Skeletal muscle cell (primary cell): ENCODE measurements at places on chromosomes 16 and 17.

DNA sequence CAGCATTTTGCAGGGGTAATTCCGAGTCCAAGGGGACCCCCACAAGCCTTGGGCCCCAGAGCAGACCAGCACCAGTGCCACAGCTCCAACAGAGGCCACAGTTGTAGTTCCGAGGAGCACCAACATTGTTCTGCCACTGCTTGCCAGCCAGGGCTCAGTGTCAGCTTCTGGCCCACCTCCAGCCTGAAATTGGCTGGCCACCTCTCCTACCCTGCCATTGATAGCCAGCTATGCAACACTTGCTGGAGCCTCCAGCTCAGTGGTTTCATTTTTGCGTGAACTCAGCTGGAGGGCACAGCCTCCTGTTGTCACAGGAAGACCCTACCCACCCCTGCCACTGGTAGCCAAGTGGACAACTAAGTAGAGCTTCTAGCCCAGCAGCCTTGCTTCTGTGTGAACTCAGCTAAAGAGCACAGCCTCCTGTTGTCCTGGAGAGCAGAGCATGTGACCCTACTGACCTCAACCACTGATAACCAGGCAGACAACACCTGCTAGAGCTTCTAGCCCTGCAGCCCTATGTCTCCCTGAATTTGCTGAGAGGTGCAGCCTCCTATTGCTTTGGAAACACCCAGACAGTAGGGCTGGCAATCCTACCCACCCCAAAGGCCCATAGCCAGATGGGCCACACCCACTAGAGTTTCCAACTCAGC is 24.9 kb downstream of the HYDIN start:
- no peak for DNase-seq

DNA sequence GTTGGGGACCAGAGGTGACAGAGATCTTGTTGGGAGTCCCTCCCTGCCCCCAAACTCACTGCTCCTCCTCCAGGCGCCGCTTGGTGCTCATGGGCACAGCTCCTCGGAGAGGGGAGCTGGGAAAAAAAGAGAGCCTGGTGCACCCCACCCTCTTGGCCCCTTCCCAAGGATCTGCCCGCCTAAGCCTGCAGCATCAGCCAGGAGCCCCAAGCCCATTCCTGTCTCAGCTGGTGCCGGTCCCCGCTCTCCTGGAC is 400 bp downstream of the HCFC1R1 start:
- peak; percentile 15 for DNase-seq

- DNase-seq, result no peak
Observed at GRCh38 chr16:88685156-88686061, 898 bp downstream of the SNAI3 start.

GRCh38 chr16:12515746-12516145 is 287.9 kb downstream of the CPPED1 start:
- no peak for DNase-seq

GRCh38 chr17:67289181-67289876 is 44.3 kb upstream of the HELZ start:
- DNase-seq, result peak; percentile 75

DNA sequence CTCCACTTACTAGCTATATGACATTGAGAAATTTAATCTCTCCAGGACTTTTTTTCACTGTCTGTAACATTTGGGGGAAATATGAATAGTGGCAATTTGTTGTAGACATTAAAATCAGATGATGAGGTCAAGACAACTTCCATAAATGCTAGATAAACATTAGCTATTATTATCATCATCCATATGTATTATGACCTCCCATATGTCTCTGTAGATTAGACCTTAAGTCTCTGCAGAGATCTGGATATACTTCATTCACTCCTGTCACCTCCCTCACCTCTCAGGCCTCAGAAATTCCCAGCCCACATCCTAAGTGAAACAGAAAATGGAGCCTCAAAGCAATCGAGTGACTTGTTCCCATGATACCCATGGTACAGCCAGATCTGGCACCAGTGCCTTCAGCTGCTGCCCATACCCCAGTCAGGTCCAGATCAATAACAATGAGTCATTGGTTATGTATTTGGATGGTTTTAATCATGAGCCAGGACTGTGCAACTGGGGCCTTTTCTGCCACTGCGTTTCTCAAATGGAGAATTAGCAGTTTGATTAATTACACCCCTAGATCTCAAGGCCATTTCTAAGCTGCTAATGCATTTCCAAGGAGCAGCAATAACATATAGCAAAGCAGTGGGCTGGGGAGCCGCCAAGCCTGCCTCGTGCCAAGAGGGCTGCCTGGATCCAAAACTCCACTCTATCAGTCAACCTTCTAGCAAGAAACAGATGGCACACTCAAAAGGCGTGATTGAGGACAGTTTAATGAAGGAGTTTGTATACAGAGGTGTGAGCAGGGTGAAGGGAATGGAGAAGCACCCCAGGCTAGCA is 2.6 kb upstream of the FDXR start:
- no peak for DNase-seq

DNA sequence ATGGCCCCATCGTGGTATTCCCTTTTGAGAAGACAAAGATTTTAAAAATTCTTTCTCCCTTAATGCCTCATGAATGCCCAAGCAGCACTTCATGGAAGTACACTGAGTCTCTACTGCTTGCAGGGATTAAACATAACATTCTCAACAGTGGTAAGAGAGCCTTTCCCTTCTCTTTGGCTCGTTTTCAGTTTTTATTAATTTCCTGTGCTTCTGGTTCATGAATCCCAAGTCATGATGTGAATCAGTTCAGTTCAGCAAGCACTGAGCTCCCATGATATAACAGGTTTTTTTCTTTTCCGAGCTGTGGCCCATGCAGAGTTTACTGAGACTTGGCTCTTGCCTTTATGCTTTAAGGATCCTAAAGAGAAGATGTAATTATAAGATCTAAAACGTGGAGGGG is 175.3 kb downstream of the WWOX start:
- DNase-seq, result no peak

GRCh38 chr16:85762970-85763369 is 12.1 kb upstream of the C16orf74 start:
- DNase-seq, result no peak

DNA sequence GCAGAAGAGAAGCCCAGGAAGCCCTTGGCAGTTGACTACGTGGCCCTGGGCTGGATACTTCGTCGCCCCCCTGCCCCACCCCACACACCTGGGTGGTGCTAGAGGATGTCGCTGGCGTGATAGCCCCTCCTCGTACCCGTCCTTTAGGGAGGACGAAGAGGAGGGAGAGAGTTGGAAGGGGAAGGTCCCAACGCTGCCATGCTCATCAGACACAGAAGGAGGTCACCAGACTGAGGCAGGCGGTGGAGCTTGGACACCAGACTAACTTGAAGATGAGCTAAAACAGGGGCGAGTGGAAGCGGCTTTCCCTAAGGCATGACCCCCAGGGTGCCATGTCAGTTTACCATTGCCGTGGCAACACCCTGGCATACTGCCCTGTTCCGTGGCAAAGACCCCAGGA is 11.0 kb downstream of the AIPL1 start:
- no peak for DNase-seq

- DNase-seq, result no peak
Observed at GRCh38 chr17:28372203-28372944, 880 bp downstream of the SARM1 start.

- no peak for DNase-seq
Observed at GRCh38 chr17:41965694-41966462, 717 bp upstream of the CNP start.

DNA sequence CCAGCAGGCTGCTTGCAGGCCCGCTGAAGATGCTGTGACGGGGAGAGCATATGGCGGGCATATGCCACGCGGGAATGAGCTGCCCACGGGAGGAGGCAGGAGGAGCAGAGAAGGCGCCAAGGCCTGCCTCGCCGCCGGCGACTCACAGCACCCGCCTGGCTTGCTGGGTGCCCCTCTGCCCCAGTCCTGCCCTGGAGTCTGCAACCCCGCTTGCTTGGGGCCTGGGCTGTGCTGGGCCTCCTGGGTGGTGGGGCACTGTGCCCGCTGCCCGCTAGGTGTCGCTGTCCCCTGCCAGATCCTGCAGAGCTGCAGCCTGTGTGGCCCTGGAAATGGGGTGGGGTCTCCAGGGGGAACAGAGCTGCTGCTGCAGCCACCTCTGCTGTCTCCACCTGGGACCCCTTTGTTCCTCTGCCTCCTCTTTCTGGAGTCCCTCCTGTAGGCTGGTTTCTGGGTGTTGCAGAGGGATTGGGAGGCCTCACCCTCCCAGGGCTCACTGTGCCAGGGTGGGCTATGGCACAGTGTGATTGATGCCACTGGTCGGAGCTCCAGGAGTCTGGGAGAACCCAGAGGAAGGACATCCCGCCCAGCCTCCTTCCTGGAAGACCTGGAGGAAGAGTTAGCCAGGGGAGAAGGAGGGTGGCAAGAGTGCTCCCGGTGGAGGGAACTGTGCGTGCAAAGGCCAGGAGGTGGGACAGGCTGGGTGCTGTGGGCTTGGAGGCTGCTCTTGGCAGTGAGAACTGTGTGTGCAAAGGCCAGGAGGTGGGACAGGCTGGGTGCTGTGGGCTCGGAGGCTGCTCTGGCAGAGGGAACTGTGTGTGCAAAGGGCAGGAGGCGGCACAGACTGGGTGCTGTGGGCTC is 141.0 kb upstream of the CIBAR2 start:
- DNase-seq, result no peak

DNA sequence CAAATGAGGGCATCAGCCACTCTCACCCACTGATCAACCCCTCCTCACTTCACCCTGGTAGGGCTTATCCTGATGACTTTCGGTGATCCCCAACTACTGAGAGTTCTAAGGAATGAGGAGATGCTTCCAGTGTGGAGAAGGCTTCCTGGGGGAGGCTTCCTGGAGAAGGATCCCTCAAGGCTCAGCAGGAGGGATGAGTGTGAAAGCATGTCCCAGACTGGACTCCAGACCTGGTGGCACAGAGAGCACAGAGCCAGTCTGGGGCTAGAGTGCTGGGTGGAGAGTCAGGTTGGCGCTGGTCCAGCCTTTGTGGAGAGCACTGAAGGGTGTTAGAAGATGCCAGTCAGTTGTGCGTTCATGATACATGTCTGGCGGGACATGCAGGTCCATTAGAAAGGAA is 53.7 kb downstream of the PLD6 start:
- no peak for DNase-seq

- no peak for DNase-seq
Observed at GRCh38 chr17:66467766-66468165, 165.4 kb downstream of the PRKCA start.

GRCh38 chr16:66858740-66859396 is 14.7 kb downstream of the CA7 start:
- DNase-seq, result no peak

DNA sequence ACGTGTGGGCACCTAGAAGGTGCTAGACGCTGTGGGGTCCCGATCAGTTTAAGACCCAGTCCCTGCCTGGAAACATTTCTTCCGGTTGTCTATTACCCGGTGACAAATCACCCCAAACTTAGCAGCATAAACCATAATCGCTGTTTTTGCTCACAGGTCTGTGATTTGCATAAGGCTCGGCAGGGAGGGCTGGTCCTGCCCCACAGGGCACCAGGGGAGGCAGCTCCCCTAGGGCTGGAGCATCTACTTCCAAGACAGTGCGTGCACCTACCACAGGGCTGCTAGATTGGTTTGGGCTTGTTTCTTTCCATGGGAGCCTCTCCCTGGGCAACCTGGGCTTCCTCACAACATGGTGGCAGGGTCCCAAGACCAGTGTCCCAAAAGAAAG is 214.5 kb upstream of the CIBAR2 start:
- DNase-seq, result no peak

DNA sequence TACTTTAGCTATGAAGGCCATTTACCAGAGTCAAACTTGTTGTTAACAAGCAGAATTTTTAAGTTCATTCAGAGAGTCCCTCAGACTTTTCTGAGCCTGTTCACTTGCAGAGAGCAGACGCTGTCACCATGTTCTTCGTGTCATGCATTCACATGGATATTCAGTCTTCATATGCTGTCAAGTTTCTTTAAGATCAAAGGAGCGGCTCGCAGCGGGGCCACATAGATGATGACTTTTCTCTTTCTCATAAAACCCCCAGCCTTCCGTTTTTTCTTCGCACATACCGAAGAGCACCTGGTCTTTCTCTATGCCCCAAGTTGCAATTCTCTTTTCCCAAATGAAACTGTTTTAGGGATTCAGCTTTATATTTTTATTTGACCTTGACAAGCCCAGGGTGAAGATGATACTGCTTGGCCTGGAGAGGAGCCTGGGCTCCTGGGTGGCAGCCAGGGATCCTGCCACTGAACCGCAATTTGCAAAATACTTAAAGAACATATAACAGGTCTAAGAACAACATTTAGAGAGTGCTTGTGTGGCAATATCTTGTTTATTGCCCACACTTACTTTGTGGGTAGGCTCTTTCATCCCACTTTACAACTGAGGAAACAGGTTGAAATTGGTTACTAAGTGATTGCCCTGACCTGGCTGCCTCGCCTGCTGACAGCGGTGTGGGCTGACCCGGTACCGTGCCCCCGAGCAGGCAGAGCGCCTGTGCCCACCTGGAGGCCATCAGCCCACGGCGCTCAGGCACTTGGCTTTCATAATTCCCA is 22.9 kb downstream of the SEC14L1 start:
- DNase-seq, result no peak

DNA sequence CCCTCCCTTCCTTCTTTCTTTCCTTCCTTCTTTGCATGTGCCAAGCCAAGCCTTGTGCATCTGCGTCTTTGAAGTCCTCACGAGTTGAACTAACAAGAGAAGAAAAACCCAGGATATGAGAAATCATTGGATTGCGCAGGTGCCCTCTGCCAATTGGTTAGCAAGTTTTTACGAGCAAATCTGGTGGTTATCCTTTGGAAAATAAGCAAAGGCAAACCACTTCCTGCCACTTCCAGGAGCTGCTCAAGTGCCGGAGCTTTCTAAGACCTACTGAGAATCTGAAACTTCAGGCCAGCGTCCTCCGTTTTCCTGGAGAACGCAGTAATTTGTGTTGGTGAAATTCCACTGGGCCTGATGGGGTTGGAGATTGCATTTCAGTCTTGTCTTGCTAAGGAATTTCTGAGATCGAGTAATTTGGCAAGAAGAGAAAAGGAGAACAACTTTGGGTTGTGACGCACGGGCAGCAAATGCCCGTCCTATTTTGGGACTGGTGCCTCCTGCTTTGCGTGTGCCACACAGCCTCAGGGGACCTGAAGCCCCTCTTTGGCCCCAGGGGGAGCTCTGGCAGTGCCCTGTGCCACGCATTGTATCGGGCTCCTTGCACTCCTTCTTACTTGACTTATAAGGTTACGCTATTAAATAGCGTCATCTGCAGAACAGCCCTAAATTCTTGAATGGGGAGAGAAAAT is 56.4 kb downstream of the CMIP start:
- peak; percentile 12 for DNase-seq
